Posterior cingulate gyrus (tissue), 11 donors: ENCODE measurements at places on chromosomes 13 and 19.

- peak; percentile 20 for DNase-seq
These were observed 850 bp downstream of the MTMR6 start for GRCh38 chr13:25286308-25286968.

DNA sequence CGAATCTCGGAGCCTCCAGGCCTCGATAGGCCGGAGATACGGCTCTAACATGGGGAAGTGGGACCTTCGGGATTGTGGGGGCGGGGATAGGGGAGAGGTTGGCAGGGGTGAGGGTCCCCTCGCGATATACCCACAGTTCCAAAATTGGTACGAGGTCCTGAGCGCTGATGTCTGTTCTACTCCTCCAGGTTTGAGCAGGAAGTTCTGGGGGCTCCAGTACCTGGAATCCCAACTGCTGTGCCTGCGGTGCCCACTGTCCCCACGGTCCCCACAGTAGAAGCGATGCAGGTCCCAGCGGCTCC lies 447 bp downstream of the RBM42 start:
- no peak for DNase-seq

GRCh38 chr19:2394442-2395292 lies 32.7 kb downstream of the TIMM13 start:
- no peak for DNase-seq

- DNase-seq, result no peak
These were observed 94.8 kb upstream of the SOX1 start for GRCh38 chr13:111971891-111972780.

GRCh38 chr13:38366954-38367645 lies 17.4 kb downstream of the UFM1 start:
- no peak for DNase-seq

DNA sequence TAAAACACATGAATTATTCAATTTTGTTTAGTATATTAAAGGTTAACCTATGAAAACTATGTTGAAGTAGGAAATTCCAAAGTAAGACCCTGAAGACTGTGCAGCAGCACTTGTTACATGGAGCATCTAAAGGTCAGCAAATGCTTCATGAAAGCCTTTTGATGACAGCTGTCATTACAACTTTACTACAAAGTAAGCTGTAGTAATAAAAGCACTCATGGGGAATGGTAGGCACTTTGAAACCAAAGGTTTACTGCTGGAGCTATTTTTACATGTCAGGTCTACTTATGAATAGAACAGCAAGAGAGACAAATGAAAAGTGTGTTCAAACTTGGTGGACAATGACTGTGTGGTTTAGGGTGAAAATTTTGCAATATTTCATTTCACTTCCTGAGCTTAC lies 672.5 kb upstream of the PCDH20 start:
- no peak for DNase-seq

- DNase-seq, result no peak
These were observed 442.8 kb downstream of the FGF14 start for GRCh38 chr13:101959016-101959415.

DNA sequence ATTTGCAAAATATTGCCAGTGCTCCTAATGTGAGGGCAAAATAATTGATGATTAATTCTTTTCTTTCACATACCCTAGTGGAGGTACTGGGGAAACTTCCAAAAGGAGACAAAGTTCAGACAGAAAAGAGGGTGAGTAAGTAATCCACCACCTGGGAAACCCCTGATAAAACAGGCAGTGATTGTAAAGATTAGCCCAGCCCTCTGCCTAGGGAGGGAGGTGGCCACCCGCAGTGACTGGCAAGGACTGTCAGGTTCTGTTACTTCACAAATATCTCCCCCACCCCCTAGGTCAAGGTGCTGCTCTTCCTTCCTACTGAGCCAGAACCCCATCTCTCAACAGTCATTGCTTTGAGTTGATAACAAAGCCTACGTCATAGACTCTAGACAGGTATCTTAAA lies 239.7 kb downstream of the DNAJC15 start:
- no peak for DNase-seq

DNA sequence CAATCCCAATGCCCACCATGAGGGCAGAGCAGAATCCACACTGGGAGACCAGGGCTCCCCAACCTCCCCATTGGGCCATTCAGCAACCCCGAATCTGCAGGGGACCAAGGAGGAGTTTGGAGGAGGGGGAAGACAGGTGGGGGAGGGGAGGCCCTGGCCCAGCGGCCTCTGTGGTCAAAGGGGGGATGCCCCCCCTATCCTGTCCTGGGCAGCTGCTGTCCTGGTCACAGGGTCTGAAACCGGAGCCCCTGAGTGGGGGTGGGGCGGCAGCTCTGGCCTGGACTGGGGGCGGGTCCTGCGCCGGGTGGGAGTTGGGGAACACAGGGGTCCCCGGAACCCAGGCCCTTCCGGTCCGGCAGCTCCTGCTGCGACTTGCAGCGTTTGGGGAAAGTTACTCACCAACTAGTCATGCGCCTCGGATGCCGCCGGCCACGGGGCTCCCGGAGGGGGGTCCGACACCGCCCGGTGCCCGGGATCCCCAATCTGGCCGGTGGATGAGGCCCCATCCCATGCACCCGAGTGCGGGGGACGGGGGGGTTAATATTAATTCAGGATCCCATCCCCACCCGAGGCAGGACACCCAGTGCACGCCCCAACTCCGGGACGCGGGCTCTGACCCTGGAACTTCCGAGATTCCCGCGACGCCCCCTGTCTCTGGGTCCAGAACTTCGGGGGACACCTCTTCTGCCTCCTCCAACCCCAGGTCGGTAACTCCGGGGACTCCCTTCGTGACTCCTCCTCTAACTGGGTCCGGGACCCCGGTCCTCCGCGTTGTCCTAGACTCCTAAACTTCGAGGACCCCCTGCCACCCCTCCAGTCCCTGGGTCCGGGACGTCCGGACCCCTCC lies 872 bp downstream of the HOMER3 start:
- no peak for DNase-seq

GRCh38 chr13:96091164-96092117 lies 1.5 kb downstream of the HS6ST3 start:
- peak; percentile 76 for DNase-seq

DNA sequence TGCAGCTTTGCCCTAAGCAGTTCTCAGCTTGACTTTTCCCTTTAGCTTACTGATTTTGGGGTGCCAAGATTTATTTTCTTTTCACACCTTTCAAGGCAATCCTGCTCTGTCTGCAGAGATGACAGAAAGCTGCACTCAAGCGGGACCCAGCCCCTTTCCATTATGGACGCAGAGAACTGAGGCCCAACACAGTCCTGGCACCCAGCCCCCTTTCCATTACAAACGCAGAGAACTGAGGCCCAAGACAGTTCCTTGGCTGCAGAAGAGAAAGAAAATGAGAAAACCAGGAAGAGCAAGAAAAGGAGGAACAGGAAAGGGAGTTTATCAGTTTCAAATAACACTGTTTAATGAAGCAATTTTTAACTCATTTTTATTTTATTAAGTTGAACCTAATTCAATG lies 36.8 kb upstream of the ATP11A start:
- DNase-seq, result no peak

DNA sequence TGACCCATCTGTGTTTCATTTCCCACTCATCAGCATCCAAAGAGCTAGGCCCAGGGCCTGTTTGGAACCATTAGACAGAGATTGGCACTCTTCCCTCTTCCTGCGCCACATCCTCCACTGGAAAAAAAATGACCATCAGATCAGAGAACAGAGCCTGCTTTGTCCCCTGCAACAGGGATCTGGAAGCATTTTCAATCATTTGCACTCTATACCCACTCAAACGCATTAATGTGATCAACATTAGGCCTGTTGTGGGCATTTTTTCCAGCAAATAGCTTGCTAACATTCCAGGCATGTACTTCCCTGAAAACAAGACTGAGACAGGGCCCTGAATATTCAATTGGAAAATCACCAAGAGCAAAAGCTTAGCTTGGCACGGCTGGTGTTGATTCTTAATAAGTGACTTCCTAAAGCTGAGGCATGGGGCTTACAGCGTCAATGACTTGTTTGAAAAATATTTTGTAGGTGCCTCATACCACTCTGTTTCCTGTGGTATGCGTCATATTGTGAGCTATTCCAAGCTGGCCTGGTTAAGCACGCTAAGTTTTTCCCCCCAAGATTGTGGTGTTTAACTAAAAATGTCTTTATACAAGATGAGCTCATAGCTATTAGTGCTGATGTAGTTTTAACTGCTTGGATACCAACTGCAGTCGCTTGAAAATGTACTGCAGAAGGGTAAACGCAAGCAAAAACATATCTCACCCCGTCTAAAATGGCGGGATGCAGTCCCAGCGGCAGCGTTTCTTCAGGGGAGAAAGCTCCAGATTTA lies 404.4 kb downstream of the SPRY2 start:
- peak; percentile 82 for DNase-seq

DNA sequence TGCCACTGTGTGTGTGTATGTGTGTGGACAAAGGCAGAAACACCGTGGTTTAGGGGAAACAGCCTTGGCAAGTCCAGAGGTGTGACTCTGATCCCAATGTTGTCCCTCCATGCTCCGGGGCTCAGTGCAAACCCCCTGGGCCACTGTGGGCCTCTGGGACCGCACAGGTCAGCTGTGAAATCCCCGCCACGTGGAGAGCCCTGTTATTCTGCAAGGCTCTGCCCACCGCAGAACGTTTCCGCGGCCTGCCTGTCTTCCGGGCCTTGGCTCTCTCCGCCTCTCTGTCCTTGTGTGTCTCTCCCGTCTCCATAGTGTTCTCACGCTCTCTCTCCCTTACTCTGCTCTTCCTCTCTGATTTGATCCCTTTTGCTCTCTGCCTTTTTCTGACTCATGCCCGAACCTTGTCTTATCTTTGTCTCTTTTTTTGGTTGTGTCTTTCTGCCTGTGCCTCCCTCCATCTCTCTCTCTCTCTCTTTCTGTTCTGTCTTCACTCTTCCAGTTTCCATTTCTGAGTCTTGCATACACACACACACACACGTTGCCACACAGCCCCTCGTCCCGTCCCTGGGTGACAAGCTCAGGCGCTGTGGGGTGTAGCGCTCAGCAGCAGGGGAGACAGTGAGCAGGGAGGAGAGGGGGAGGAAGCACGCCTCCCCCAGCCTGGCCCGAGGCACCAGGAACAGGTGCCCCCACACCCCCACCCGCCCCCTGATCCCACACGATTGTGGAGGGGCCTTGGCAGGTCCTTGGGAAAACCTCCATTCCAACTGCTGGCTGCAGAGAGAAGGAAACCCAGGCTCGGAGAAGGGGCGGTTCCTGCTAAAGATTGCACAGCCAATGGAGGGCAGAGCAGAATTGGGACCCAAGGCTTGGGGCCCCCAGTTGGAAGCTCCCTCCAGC lies 3.0 kb downstream of the TTYH1 start:
- no peak for DNase-seq

GRCh38 chr13:41917641-41918040 lies 43.3 kb downstream of the VWA8 start:
- DNase-seq, result no peak

- DNase-seq, result peak; percentile 67
These were observed 43.4 kb upstream of the N4BP2L1 start for GRCh38 chr13:32471187-32471922.

GRCh38 chr13:34657716-34658115 lies 284.4 kb upstream of the NBEA start:
- no peak for DNase-seq

GRCh38 chr13:36950920-36951319 lies 30.9 kb upstream of the SMAD9 start:
- DNase-seq, result no peak

DNA sequence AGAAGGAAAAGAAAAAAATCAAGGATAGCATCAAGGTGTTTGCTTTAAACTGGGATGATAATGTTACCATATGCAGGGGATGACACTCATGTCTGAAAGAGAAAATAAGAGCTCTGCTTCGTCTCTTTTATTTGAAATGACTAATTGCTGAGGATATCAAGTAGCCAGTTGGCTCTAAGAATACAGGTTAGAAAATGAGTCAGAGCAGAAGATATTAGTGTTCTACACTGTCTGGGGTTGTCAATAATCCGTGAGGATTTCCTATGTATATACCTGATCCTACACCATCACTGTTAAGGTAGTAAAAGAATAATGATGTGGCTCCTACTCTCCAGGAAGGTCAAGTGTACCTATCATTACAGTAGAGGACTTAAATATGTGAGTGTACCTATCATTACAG lies 562.5 kb downstream of the GPC6 start:
- DNase-seq, result no peak
